Psoas muscle (tissue), 8 donors: ENCODE measurements at places on chromosomes 5 and 9. TPM values are rescaled to one million over a fixed set of nuclear protein-coding genes. Genes with fewer than 3 reads are reported as not detected.
A peak's percentile ranks its signal among the peaks of the same experiment; 100 is the strongest.

Gene PCDHAC2
- 0.62 TPM for total RNA-seq

Gene TLX3
- not detected for total RNA-seq

GRCh38 chr9:91690540-91691249 is 259.3 kb downstream of the ROR2 start:
- no peaks in the 10 kb centered on the region for H3K36me3 ChIP-seq
- no peak overlapping the region for H3K27ac ChIP-seq
- H3K27me3 ChIP-seq = peaks cover 6% of the 10 kb centered on the region
- no peak for DNase-seq
- H3K4me1 ChIP-seq = no peaks in the 10 kb centered on the region

DNA sequence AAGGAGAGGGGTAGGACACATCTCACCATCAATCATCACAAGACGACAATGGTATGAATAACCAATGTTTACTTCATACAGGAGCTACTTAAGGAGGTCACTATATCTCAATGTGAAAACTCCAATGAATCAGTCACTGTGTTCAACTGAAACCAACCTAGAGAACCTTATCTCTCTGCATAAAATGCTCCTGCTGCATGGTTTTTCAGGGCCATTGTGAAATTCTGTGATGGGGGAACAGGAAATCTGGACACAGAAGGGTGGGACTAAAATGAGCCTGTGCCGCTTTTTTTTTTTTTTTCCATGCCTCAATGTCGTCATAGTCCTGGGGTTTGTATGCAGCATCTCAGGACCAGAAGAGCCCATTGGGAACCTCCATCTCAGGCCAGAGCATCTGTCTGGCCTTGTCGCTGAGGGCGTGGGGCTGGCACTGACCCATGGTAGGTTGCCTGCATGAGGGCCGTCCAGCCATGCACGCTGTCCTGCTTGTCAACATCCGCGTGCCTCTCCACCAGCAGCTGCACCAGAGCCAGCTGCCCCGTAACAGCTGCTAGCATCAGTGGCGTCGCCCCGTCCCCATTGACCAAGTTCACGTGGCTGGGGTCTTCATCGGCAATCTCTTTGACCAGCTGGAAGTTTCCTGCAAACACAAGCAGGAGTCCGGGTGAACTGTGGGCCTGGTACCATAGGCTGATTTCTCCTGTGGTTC is 12.7 kb downstream of the ANKS6 start:
- no peaks in the 10 kb centered on the region for H3K36me3 ChIP-seq
- H3K4me3 ChIP-seq = no peak overlapping the region
- no peaks in the 10 kb centered on the region for H3K27me3 ChIP-seq
- peak; percentile 76 for DNase-seq

Gene TLR4
- total RNA-seq = 6.5 TPM

GRCh38 chr5:10059556-10059955 is 190.1 kb downstream of the ATPSCKMT start:
- H3K27me3 ChIP-seq = no peaks in the 10 kb centered on the region
- no peaks in the 10 kb centered on the region for H3K4me1 ChIP-seq
- no peak for DNase-seq
- no peaks in the 10 kb centered on the region for H3K36me3 ChIP-seq
- H3K4me3 ChIP-seq = no peak overlapping the region
- H3K27ac ChIP-seq = no peak overlapping the region

- H3K4me1 ChIP-seq = no peaks in the 10 kb centered on the region
- H3K27me3 ChIP-seq = no peaks in the 10 kb centered on the region
- no peak overlapping the region for H3K4me3 ChIP-seq
- DNase-seq = no peak
These were observed 21.6 kb downstream of the MRPL22 start for GRCh38 chr5:154962494-154962893.

GRCh38 chr9:35746583-35746982 is 2.4 kb downstream of the GBA2 start:
- H3K4me3 ChIP-seq = peak overlapping the region; percentile 93
- H3K27me3 ChIP-seq = no peaks in the 10 kb centered on the region
- H3K27ac ChIP-seq = peak overlapping the region; percentile 90
- H3K36me3 ChIP-seq = peaks cover 64% of the 10 kb centered on the region

Gene LHX2
- total RNA-seq = not detected

DNA sequence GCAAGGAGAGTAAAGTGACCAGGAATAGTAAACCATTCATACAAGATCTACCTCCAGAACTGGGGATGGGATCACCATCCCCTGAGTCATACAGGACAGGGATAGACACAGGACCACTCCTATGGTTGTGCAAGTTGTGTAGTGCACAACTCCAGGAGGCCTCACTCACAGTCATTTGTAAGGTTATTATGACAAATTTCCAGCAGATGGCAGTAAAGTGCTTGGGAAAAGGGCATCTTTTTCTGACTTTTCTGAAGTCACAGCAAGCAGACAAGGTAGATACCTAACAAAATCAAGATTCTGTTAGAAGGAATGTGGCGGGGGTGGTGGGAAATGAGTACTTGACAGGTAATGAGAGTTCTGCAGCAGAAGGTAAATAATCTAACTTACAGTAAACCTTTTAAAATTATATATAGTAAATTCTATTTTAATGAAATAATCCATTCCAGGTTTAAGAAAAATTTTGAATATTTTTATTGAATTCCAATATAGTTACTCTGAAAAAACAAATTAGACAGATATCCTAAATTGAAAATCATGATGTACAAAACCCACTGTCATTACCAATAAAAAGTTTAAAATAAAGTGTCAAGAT is 16.7 kb upstream of the KIF27 start:
- H3K27me3 ChIP-seq = no peaks in the 10 kb centered on the region
- peaks cover 28% of the 10 kb centered on the region for H3K4me1 ChIP-seq
- peaks cover 2% of the 10 kb centered on the region for H3K36me3 ChIP-seq
- DNase-seq = no peak
- H3K4me3 ChIP-seq = no peak overlapping the region

Gene SARDH
- 2.5 TPM for total RNA-seq

DNA sequence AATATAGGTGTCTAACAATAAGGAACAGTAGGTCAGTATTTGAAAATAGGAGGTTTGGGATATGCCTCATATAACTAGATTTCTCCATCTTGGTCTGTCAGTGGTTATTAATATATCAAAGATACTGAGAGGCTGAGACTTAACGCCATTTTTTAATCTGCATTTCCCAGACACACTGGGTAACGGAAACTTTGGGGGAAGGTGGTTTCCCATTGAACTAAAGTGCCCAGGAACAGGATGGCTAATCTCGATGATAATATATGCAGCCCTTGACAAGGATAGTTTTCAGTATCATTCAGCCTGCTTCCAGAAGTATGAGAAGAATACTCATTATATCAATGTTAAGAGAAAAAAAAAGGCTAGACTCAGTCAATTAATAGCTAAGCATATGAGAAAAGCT is 30.7 kb downstream of the EFNA5 start:
- H3K36me3 ChIP-seq = no peaks in the 10 kb centered on the region
- H3K4me1 ChIP-seq = no peaks in the 10 kb centered on the region
- DNase-seq = no peak
- no peak overlapping the region for H3K4me3 ChIP-seq

Gene GPSM1
- total RNA-seq = 1.6 TPM

Gene PCDHA9
- total RNA-seq = not detected

- no peak for DNase-seq
- H3K36me3 ChIP-seq = no peaks in the 10 kb centered on the region
- no peaks in the 10 kb centered on the region for H3K27me3 ChIP-seq
- no peak overlapping the region for H3K27ac ChIP-seq
- H3K4me1 ChIP-seq = no peaks in the 10 kb centered on the region
These were observed 54.8 kb upstream of the PAM start for GRCh38 chr5:102700120-102700831.

Gene AOPEP
- 78.6 TPM for total RNA-seq

Gene SPZ1
- total RNA-seq = not detected

GRCh38 chr5:103461243-103461642 is 101.3 kb downstream of the NUDT12 start:
- no peak for DNase-seq
- no peaks in the 10 kb centered on the region for H3K36me3 ChIP-seq
- H3K4me3 ChIP-seq = no peak overlapping the region
- no peak overlapping the region for H3K27ac ChIP-seq
- H3K4me1 ChIP-seq = peaks cover 7% of the 10 kb centered on the region
- H3K27me3 ChIP-seq = no peaks in the 10 kb centered on the region

- no peak for DNase-seq
- H3K4me3 ChIP-seq = no peak overlapping the region
- no peaks in the 10 kb centered on the region for H3K27me3 ChIP-seq
These were observed 8.9 kb downstream of the AK6 start for GRCh38 chr5:69360442-69360841.

DNA sequence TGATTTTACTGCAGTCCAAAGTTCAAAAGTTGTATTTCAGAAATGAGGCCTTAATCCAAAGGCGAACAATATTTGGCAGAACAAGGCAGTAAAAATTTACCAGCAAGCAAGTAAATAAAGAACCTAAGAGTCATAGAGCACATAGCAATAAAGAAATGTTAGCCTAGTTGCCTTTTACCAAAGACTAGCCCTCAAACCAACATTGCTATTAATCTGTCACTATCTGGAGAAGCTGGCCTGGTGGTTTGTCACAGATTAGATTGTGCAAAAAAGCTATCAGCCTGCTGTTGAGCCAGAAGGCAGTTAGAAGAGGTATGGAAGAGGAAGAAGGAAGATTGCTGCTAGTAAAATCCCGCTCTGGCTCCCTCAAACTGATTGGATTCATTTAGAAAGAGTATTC is 304.7 kb upstream of the KLF4 start:
- no peak overlapping the region for H3K27ac ChIP-seq
- no peaks in the 10 kb centered on the region for H3K4me1 ChIP-seq
- no peaks in the 10 kb centered on the region for H3K27me3 ChIP-seq
- no peak overlapping the region for H3K4me3 ChIP-seq
- DNase-seq = no peak

DNA sequence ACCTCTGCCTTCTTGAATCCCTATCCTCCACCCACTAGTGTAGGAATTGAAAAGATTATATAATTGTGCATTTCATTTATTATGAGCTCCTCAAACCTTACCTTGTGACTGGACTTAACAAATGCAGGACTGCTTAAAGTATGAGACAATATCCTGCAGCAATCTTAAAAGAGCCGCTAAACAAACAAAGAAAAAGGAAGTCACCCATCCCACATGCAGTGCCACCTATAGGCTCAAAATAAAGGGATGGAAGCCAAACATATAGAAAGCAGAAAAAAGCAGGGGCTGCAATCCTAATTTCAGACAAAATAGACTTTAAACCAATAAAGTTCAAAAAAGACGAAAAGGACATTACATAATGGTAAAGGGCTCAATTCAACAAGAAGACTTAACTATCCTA is 8.7 kb downstream of the PCAT7 start:
- DNase-seq = no peak
- H3K4me3 ChIP-seq = no peak overlapping the region
- H3K4me1 ChIP-seq = peaks cover under 1% of the 10 kb centered on the region
- H3K27ac ChIP-seq = no peak overlapping the region
- no peaks in the 10 kb centered on the region for H3K36me3 ChIP-seq

DNA sequence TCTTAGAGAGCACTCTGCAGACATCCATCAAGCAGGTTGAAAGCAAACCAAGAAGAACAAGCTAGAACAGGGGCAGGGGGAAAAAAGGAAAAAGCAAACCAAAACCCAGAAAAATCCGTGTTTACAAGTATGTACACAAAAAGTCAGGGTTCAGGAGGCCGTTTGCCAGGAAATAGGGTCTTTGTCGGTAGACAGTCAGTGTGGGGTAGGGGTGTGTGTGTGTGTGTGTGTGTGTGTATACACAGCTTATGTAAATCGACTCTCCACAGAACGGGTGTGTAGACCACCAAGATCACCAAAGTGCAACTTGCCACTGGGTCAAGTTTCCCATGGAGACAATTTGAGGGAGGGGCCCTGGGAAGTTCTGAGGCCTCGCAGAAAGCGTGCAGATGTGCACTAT is 13.1 kb downstream of the SPRY4 start:
- H3K36me3 ChIP-seq = no peaks in the 10 kb centered on the region
- no peak for DNase-seq
- peaks cover 24% of the 10 kb centered on the region for H3K4me1 ChIP-seq
- H3K27ac ChIP-seq = no peak overlapping the region

DNA sequence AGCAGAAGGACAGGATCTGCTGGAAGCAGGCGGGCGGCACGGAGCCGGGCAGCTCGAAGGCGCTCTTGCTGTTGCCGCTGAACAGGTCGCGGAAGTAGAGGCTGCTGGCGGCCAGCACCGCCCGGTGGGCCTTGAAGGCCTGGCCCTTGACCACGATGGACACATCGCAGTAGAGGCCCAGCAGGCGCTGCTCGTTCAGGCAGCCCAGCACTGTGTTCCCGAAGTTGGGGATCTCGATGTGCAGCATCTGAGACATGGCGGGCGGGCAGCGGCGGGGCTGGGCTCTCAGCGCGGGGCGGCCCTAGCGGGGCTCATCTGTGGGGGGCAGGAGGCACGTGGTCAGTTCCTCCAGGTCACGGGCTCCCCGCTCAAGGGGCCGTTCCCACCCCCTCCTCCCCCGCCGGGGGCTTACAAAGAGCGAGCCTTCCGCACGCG is 44.8 kb downstream of the NACC2 start:
- H3K4me3 ChIP-seq = no peak overlapping the region
- H3K27me3 ChIP-seq = no peaks in the 10 kb centered on the region
- H3K27ac ChIP-seq = no peak overlapping the region
- H3K4me1 ChIP-seq = peaks cover 44% of the 10 kb centered on the region
- peaks cover 4% of the 10 kb centered on the region for H3K36me3 ChIP-seq

DNA sequence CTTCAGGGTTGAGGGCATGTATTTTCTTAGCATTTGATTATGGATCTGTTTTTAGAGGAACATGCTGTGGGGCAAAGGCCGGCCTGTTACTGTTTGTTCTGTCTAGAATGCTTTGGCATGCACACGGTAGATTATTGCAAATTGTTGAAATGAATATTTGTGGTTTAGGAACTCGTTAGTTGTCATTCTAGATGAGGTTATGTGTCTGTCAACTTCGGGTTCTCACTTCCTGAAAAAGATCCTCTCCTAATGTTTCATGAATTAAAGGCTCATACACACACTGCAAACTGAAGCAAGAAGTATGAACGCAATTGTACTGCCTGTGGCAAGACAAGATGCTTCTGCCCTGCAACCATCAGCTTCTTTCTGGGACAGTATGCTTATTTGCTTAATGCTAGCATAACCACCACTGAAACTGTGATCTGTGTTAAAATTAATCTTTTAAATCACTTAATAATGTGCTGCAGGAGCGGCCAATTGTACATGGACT is 99.6 kb downstream of the BASP1 start:
- H3K4me3 ChIP-seq = no peak overlapping the region
- H3K27ac ChIP-seq = no peak overlapping the region
- no peaks in the 10 kb centered on the region for H3K36me3 ChIP-seq
- no peaks in the 10 kb centered on the region for H3K27me3 ChIP-seq

DNA sequence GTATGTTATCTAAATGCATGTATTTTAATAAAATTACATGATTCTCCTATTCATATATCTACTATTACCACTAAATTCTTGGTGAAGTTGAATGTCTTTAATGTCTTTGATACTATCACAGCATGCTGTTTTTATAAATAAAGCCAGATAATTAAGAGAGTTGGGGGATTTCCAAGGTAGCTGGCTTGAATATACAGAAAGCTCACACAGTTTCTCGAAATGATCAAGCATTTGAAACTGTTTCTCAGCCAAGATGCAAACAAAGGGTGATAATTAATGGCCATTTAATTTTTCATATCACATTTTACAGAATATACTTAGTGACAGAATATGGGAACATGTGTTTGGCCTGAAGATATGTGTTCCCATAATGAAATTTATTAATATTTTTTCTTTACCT is 145.6 kb upstream of the CDH12 start:
- no peaks in the 10 kb centered on the region for H3K27me3 ChIP-seq
- H3K4me1 ChIP-seq = no peaks in the 10 kb centered on the region
- no peaks in the 10 kb centered on the region for H3K36me3 ChIP-seq
- no peak overlapping the region for H3K4me3 ChIP-seq
- no peak for DNase-seq

Gene SIL1
- total RNA-seq = 37.8 TPM

Gene PCDHGA6
- total RNA-seq = 2.5 TPM
